ENCODE measurements at places on chromosomes 7 and 10.

DNA sequence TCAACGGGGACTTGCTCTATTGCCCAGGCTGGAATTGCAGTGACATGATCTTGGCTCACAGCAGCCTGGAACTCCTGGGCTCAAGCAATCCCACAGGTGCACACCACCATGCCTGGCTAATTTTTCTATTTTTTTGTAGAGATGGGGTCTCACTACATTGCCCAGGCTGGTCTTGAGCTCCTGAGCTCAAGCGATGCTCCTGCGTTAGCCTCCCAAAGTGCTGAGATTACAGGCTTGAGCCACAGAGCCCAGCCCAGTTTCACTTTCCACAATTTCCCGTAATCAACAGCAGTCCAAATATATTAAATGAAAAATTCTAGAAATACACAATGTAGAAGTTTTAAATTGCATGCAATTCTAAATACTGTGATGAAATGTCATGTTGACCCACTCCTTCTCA lies 24.0 kb downstream of the SEPTIN14 start:
- no peak for DNase-seq

GRCh38 chr10:20962165-20962564 lies 65.1 kb upstream of the NEBL start:
- DNase-seq: no peak

DNA sequence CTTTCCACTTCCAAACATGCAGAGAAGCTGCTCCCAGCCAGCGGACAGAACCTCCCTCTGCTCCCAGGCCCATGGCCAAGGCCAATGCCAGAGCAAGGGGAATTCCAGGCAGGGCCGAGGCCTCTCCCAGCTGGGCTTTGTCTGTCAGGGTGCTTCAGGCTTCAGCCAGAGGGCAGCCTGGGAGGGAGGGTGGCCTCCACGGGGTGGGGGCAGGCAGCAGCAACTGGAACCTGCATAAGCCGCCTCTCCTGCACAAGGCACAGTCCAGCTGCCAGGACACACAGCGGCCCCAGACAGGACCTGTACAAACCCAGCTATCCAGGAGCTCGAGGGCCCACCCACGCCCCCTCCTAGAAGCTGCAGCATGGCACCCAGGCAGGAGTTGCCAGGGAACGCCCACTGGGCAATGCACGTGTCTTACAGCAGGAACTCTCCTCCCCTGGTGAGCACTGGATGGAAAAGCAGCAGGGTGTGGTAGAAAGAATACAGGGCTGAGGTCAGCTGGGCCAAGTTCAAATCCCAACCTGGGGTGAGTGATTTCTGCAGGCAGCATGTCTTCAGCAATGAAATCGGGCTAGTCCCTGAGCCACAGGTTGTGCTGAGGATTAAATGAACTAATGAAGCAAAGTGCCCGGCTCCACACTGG lies 7.6 kb downstream of the FAM53B start:
- no peak for DNase-seq

DNA sequence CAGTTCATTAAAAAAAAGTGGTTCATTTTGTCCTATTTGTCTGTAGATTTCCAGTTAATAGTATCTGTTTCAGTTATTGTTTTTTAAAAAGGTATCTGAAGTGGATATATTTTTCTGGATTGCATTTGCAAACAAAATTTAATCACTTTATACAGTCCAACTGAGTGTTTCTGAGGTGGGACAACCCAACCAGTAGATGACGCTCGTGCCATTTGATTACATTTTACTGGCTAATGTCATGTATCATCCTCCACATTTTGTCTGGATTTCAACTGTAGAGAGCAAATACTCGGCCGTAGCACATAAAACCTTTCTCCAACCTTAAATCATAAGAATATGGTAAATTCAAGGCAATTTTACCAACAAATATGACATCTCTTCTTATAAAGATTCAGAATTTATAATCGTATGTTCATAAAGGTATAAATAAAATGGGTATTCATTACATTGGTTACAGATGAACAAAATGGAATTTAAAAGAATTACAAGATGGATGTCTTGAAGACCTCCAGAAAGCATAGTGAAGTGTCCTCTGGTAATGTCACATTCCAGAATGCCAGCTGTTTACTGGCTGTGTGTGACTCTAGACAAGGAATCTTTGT lies 789.0 kb downstream of the PHTF2 start:
- DNase-seq: peak; percentile 87

DNA sequence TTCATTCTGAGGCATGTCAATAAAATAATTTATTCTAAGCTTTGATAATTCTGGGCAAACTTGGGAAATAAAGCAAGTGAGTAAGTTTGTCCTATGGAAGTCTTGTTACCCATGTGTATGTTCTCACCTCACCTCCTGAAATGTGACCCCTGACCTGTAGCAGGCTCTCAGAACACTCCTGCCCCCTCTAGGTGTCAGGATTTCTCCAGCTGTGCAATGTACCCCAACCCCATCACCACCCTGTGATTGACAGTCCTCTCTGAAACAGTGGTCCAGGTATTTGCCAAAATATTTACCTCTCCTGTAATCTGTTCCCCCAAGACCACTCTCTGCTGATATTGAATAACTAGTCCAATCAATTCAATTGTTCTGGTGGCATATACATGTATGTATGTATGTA lies 122.6 kb upstream of the PTER start:
- DNase-seq: no peak

DNA sequence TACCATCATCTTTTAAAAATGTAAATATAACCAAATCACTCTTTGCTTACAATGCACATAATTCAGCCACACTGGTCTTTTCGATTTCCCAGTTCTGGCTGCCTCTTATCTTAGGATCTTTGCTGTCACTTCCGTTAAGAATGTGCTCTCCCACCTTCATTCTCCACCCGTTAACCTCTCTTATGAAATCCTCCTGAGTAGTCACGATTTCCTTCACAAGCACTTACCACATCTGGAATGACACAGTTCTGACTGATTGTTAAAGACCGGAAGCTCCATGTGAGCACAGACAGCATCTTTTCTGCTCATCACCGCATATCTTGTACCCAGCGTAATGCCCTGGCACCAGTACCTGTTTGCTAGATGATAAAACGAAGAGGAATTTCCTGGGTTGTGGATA lies 84.3 kb downstream of the CUL2 start:
- DNase-seq: no peak

DNA sequence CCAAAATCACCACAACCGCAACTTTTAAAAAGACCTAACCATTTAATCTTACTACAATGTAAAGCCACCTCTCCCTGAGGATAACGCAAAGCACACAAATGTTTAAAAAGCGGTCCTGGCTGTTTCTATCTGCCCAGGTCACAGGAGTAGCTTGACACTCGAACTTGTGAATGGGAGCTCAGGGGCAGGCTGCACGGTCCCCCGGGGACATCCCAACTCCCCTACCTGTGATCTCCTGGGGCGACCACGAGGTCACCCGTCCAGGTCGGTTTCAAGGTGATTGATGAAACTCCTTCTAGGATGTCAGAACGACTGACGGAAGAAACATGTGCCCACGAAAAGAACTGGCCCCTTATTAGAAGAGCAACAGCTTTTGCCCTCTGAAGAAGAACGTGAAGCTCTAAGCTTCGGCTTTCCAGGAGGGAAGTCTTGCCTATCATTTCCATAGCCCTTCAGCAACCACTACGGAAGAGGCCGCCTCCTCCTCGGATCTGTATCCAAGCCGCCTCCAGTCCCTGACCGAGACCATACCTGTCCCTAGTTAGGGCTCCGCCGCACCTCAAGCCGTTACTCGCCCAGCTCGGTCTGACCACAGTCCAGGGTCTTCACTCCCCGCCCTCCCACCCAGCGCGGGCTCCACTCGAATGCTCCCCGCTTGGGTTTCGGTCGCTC lies 459 bp downstream of the CYCS start:
- peak; percentile 45 for DNase-seq

GRCh38 chr7:25732766-25733217 lies 419.2 kb upstream of the NFE2L3 start:
- peak; percentile 4 for DNase-seq

DNA sequence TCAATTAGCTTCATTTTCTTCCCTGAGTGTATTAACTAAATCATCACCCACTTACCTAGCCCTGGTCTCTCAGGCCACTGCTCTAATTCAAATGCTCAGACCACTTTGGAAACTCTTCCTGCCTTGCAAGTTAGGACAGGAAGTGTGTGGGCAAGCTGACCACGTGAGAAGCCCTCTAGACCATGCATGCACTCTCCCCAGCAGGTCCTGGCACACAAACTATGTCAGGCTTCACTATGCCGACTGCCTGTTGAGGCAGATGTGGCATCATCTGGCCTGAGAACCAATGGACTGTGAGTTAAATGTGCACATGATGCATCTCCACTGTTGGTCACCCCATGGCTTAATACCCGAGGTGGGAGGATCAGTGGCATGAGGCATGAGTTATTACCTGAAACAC lies 439.6 kb downstream of the GRID1 start:
- no peak for DNase-seq

DNA sequence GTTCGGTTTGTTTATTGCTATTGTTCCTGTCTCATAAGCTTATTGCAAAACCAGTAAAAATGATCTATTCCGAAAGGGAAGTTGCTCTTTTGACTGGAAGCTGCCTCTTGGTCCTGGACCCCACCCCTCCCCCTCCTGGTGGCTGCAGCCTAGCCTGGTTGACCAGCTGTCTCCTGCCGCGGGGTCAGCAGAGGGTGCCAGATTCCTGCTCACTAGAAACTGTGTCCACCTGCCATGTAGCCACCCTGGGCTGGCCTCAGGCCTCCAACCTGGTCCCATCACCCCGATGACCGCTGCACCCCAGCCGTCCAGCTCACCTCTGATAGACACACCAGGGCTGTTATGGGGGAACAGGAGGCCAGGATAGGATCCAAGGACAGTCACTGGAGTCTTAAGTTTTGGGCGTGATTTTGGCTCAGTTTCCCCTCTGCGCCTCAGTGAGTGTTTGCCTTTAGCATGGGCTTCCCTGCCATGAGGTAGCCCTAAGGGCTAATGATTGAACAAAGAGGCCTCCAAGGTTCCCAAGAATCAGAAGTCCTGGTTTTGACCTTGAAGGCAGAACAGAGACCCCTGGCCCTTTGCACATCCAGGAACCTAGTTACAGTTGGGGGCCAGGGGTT lies 32.9 kb upstream of the SLF2 start:
- DNase-seq: peak; percentile 65

- DNase-seq: peak; percentile 48
Observed at GRCh38 chr7:23863209-23863787, 153.3 kb downstream of the STK31 start.

GRCh38 chr7:107874605-107875446 lies 16.2 kb upstream of the DLD start:
- DNase-seq: peak; percentile 81

- peak; percentile 74 for DNase-seq
Observed at GRCh38 chr10:103598654-103599115, 105.2 kb downstream of the NEURL1 start.

DNA sequence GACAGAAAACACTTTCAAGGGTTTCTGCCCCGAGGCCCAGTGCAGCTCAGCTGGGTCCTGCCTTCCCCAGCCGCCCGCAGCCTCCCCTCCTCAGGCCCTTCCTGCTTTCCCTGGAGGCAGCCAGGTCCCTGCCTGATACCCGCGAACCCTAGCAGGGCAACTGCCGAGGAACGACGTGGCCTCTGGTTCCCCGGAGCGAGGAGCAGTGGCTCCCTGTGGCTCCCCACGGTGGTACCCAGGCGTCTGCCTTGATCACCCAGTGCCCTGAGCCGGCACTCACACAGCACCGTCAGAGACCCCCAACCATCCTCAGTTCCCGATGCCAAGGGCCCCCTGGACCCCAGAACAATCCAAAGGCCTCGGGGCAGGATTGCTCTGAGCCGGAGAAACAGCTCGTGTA lies 58.3 kb downstream of the CFAP46 start:
- DNase-seq: no peak

GRCh38 chr10:123150986-123151736 lies 3.0 kb upstream of the BUB3 start:
- no peak for DNase-seq

DNA sequence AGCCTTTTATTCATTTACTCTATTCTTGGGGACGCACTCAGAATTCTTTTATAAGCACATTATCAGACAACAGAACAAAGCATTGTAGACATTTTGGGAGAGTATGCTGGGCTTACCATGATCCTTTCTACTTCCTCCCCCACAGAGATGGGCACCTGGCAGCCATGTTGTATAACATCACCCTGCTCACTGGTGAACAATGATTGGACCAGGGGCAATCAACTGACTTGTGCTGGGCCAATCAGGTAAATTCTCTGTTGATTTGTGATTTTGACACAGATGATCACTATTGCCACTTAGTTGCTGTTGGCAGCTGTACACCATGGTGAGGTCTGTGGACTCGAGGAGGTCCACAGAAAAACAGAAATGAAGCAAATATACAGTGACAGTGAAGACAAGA lies 43.7 kb downstream of the WNT2 start:
- DNase-seq: no peak

DNA sequence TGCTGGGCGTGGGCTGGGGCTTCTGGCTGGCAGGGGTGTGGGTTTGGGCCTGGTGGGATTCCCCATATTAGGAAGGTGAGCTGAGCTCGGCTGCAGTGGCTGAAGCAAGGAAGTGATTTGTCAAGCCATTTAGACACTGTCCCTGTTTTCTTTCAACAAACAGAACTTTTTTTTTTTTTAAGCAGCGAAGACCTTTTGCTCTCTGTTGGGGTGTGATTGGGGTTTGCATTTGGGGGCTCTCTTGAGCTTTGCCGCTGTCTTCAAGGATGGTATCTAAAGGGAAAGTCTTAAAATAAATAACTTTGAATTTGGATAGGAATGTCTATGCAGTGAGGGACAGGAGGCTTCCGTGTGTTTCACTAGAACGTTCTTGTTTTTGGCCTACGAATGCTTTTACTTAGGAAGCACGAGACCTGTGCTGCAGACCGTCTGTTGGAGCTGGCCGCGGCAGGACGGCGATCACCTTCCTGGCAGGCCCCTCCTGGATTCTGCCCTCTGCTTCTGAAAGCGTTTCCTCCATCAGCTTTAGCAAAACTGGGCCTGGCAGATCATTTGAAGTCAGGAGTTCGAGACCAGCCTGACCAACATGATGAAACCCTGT lies 43.9 kb downstream of the FOXK1 start:
- DNase-seq: no peak

- DNase-seq: no peak
Observed at GRCh38 chr10:5068274-5068984, 25.8 kb upstream of the AKR1C3 start.

DNA sequence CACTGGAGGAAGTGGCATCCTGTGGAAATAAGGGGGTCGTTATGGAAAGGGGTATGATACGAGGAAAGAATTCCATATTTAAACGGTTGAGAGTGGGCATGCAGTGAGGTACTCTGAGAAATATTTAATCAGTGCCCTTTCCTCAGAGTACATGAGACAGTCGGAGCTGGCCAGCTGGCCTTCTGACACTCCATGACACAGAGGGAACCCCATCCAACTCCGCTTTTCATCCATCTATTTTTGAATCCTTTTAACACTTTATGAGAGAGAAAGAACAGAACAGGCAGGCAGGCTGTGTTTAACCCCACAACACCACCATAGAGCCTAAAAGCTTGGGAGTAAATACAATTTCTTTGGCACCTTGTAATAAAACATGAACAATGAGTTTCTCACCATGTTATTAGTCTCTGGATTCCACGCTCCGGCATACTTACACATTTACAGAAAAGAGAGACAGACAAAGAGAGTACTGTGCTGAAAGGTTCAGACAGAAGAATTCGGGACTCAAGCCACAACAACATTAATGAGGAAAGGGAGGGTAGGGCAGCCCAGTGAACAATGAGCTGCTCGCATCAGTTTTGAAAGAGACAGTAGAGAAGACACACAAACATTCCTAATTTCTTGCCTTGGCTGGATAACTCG lies 124.2 kb upstream of the PDLIM1 start:
- DNase-seq: no peak

- DNase-seq: peak; percentile 24
Observed at GRCh38 chr10:17181751-17182150, 19.7 kb downstream of the TRDMT1 start.

GRCh38 chr7:91033574-91033973 lies 230.7 kb upstream of the FZD1 start:
- no peak for DNase-seq

GRCh38 chr7:2129323-2130095 lies 103.2 kb downstream of the MAD1L1 start:
- DNase-seq: no peak

Measured in OCI-M1 (cell line).